Substantia nigra (tissue), 51 donors: ENCODE measurements at places on chromosomes 2 and 18.

DNA sequence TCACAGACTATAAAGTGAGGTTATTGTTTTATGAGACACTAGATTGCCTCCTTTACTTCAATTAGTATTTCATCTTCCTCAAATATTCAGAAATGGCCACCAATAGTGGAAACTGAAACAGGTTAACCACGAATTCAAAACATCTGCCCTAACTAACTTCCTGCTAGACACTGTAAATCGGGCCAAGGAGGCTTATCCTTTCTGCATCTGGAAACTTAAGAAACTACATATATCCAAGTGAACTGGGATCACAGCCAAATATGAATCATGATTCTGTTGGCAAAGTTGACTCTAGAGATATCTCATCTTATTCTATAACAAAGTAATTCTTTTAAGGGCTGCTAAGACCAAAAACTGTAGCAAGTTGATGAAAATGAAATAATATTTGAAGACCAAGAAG is 136.6 kb upstream of the ZC3H15 start:
- no peak for DNase-seq

DNA sequence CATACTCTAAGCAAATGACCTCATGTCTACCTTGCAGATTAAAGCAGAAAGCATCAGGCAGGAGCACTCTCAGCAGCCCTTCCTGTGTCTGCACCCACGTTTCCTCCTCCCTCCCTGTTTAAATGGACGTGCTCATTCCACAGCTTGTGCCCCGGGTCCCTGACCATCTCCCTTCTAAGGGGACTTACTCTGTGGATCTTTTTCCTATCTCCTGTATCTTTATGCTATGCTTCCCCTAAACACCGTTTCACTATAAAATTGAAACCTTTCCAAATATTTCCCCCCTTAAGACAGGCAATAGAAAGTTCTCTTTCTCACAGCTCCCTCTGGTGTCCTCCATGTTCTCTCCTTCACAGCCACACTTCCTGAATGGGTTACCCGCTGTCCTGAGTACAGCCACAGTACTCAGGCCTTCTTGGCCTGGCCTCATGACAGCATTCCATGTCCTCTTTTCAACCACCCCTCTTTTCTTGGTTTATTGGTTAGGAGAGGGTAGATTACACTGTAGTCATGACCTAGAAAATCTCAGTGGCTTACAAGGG is 41.1 kb downstream of the TMEM185B start:
- no peak for DNase-seq

- DNase-seq, result no peak
These were observed 470.4 kb upstream of the ACVR2A start for GRCh38 chr2:147374423-147374811.

DNA sequence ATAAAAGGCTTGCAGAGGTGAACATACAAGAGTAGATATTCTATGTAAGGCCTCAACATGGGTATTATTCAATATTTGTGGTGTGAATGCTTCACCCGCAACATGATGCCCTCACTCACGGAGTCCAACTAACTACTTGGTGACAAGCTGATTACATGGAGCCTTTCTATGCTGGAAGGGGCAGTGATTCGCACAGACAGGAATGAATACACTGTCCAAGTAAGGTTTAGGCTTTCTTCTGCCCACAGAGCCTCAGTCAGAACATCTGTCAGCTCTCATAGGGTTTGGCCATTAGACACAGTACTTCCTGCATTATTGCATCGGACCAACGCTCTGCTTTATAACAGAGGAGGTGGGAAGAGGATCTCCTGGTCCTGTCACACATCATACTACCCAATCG is 80.3 kb upstream of the SLC35G4 start:
- no peak for DNase-seq

DNA sequence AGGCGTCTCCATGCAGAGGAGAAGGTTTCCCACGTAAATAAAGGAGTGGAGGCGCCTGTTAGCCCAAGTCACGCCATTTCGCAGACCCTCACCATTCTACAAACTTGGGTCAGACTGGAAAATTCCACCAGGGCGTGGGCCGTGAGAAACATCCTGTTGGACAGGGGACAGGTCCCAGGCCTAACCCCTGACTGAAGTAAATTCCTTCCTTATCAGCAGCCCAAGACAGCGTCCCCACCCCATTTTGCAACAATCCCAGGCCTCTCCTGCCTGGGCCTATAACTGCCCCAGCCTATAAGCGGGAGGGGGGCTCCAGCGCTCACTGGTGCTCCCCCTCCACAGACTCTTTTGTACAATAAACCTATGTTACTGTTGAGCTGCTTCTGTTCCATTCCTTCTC is 57.3 kb upstream of the CBLN2 start:
- no peak for DNase-seq

DNA sequence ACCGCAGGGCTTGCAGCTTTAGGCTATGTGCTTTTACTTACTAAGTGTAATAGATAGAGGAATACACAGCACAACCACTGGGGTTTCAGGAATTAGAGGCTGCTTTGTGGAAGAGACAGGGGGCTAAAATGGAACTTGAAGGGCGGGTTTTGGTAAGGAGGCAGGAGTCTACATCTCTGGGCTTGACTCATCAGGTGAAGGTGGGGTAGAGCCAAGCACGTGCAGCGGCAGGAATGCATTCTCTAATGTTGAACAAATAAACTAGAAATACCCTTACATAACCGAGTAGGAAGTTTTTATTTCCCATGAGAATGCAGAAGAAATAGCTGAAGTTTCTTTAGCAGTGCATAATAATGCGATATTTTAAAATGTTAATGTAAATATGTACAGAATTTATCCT is 673.8 kb upstream of the SALL3 start:
- no peak for DNase-seq

- DNase-seq, result no peak
These were observed 14.6 kb downstream of the NOL10 start for GRCh38 chr2:10675131-10675530.

DNA sequence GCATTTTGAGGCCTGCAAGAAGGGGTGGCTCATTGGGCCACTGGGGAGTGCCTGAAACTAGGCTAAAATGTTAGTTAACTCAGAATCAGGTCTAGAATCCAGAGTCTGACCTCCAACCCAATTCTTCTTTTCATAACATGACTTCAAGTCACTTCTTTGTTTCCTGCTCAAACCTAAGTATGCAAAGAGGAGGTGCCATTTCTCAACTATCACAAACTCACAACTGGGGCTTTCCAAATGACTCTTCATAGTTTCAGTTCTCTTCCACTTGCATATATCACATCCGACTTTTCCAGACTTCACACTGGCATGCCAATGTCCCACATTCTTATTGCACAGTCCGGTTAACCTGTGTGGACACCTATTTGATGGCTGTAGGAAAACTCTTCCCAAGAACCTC is 211.6 kb downstream of the TCF4 start:
- DNase-seq, result no peak

DNA sequence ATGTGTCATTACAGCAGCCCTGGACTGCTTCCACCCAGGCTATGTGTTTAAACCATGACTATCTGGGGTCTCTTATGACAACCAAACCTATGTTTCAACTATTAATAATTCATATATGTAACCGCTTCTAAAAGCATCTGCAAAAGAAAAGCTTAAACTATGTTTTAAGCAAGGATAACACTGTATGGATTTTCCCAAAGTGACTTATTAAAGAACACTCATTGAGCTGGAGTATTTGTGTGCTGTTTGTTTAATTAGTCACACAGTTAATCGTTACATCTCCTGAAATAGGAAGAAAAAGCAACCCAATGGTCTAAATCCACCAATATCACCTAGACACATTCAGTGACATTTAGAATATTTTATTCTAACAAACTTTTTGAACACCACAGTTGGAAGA is 51.3 kb downstream of the TMEM163 start:
- no peak for DNase-seq

GRCh38 chr2:217919781-217920351 is 82.9 kb downstream of the TNS1 start:
- DNase-seq, result no peak

- DNase-seq, result no peak
These were observed 1652.3 kb upstream of the SLC39A10 start for GRCh38 chr2:194004590-194005206.

DNA sequence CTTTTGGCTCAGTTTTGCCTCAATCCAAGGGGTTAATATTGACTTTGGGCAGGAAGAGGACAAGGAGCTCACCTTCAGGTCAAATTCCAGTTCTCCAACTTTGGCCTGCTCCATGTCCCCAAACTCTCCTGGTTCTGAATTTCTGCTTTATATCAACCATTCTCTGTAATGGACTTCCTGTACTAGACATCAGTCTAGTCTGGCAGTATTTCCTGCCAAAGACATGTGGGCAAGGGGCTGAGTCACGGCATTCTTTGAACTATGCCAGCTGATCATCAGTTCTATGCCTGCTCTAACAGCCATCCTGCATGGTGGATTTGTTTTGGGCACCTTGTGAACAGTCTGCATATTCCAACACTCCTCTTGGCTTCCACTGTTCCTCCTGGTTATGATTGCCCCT is 199.4 kb downstream of the ZEB2 start:
- no peak for DNase-seq

- DNase-seq, result no peak
These were observed 9.2 kb upstream of the MAP4K4 start for GRCh38 chr2:101688261-101688660.

- no peak for DNase-seq
These were observed 49.1 kb upstream of the CPO start for GRCh38 chr2:206890179-206890578.

DNA sequence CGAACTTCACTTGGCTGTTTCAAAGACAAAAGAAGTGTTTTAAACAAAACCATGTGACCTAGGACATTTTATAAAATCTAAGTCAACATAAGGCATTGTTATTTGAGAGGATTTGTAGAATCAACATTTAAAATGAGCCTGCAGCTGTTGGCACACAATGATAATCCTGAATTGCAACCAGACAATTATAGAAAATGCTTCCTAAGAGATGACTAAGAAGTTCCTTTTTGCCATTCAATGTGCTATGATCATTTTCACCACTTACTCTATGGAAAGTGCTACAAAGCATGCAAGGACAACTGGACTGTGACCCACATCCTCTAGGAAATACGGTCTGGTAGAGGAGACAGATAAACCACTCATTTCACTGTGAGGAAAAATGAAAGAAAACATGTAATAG is 246.4 kb downstream of the CDH20 start:
- no peak for DNase-seq

DNA sequence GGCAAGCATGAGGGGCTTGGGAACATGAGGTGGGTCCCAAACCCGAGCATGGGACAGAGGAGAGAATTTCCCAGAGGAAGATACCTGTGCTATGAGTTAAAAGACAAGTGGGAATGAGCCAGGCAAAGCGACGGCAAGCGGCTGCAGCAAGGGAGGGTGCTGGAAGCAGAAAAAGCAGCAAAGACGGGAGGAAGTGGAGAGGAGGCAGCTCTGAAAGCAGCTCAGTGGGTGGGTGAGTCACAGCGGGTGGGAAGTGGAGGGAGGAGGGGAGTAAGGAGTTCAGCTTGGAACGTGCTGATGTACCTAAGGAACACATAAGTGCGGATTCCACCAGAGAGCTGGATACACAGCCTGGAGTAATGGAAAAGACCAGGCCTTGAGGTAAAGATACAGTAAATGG is 41.4 kb downstream of the THUMPD2 start:
- no peak for DNase-seq
